Inflammatory macrophage treated with lipopolysaccharide for 4 hours (primary cell): ENCODE measurements at places on chromosomes 5 and 9.
A peak's percentile ranks its signal among the peaks of the same experiment; 100 is the strongest.

DNA sequence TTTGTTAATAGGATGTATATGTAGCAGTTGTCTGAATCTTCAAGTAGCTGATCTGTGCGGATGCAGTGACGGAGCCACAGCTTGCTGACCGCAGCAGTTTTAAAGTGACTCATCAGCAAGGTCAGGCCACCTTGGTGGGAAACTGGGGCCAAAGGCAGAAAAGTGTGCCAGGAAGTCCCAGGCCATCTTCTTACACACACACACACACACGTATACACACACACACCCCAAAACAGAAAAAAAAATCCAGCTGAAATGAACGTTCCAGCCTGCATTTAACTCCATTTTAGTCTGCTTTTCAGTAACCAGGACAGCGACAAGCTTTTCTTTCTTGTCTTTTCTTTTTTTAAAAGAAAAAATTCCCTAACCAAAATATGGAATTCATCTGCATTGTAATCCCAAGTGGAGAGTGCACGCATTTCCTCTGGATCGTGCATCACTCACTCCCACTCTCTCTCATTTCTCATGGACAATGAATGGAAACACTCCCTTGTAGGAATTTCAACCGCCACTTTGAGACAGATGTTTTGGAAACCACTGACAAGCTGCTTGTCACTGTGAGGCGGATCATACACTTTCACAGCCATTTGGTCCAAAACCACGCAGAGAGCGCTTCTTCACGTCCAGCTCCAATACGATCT lies 103.9 kb downstream of the LHFPL2 start:
- DNase-seq, result no peak

- DNase-seq, result no peak
These were observed 566.4 kb downstream of the EFNA5 start for GRCh38 chr5:107104040-107104995.

GRCh38 chr9:128621730-128622455 lies 34.8 kb downstream of the DYNC2I2 start:
- DNase-seq, result no peak

GRCh38 chr9:96113032-96113431 lies 188.9 kb downstream of the HSD17B3 start:
- no peak for DNase-seq

DNA sequence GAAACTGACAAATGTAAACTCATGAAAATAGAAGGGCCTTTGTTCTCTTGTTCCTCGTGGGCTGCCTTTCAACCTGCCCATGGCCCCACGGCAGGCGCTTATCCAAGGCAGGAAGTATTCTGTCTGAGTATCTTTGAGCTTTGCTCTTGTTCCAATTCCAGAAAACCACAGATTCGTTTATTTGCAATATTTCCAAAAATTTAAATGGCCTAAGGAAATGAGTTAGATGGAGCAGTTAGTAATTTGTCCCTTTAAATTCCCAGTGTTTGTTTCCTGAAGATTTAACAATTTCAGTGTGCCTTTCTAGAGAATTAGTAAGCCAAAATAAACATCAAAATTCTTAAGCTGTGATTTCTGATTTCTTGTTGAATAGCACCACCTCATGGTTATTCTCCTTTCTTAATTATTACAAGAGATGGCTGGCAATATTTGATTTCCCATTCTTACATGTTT lies 299.4 kb upstream of the RASA1 start:
- peak; percentile 53 for DNase-seq

DNA sequence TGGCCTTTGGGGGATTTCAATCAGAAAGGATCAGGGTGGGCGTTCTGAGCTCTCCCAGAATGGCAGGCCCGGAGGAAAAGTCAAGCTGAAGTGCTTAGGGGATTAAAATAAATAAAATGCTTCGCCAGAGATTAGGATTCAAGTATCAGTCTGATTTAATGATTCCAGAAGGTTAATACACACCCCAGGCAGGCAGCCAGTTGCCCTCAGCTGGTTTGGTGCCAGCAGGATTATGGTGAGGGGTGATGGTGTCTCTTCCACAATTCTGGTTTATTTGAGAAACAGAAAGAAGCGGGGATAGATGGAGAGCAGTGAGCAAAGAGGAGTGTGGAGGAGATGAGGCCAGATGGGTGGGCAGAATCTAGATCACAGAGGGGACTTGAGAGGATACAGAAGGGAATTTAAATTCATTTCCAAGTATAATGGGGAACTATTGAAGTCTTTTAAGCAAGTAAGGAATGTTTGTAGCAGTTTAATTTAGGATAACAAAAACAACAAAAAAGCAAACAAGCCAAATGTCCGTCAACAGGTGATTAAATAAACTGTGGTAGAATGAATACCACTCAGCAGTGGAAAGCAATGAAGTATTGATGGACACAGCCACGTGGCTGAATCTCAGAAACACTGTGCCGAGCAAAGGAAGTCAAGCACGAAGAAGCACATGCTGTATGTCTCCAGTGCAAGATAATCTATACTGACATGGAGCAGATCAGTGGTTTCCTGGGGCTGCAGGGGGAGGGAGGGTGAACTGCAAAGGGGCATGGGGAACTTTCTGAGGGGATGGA lies 297.7 kb downstream of the MSX2 start:
- no peak for DNase-seq
